ENCODE measurements at places on chromosomes 3 and 15.

DNA sequence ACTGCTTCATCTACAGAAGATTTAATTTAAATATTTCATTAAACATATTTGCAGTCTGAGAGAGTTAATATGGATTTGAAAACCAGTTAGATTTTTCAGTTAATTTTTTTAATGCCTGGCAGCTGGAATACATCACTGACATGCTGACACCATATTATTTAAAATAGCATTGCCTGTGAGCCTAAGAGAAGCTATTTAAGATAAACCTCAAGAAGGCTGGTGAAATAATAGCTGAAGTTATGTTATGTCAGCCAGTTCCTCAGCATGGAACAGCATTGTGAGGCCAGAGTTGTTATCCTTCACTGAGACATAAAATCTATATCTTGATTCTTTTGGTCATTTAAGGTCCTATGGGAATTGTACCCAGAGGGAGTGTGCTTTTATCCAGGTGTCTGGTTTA is 705.2 kb downstream of the NAALADL2 start:
- no peak for DNase-seq

GRCh38 chr3:189099505-189100290 is 72.1 kb upstream of the TPRG1 start:
- no peak for DNase-seq

DNA sequence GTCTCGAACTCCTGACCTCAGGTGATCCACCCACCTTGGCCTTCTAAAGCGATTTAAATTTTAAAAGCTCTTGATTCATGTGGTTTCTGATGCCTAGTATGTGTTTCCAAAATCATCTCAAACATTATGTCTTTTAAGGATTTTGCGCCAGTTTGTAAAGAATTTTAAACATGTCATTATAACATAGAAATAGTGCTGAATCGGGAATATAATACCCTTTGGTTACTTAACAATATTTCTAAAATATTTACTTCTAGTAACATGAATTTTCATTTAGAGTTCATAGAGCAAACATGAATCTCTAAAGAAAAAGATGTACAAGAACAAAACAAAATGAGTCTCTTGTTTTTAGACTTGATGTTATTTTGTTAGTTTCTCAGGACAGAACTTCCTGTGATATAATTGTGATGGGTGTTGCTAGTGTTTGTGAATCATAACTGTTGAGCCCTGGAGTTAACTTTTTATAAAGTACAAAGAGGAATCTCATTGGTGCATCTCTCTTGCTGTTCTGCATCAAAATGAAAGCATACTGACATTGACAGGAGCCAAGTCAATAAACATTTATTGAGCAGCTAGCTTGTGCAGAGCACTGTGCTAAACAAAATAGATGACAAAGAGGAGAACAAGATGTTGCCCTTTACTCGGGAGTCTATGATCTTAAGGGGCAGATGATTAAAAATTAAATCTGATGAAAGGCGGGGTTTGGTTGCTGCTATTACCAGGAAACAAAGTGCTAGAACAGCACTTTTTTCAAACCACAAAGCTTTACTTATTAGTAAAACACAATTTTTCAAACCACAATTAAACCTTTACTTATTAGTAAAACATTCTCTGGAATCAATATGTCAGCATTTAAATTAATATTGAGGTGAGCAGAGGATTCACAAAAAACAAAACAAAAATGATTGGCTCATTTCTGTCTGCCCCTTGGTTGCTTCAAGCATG is 73.4 kb downstream of the MME start:
- DNase-seq: no peak

- no peak for DNase-seq
Measured at GRCh38 chr3:17808994-17809393, 66.6 kb upstream of the TBC1D5 start.

DNA sequence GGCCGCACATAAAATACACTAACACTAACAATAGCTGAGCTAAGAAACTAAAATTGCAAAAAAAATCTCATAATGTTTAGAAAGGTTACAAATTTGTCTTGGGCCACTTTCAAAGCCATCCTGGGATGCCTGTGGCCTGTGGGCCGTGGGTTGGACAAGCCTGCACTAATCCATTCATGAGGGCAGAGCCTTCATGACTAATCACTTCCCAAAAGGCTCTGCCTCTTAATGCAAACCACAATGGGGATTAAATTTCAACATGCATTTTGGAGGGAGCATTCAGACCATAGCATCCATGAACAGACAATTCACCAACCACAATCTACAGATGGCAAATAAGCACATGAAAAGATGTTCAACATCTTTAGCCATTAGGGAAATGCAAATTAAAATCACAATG is 128.2 kb downstream of the SUCLG2 start:
- DNase-seq: no peak

- DNase-seq: no peak
Measured at GRCh38 chr3:3110749-3111361, 681 bp upstream of the IL5RA start.

All from H9 (cell line).